ENCODE measurements at places on chromosomes 5 and 9.

DNA sequence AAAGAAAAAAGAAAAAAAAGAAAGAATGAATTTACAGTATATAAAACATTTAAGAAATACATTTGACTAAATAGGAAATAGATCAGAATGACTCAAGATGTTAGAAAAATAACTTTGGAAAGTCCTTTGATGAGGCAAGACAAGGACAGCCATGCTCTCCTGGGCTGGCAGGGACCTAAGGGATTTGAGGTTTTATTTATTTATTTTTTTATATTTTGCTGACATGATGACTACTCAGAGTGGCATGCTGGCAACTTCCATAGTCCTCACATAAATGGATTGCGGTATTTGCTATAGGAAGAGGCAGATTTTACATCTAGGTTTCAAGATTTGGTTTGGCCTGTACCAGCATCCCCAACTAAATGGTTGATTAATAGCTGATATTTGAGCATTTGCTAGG is 17.7 kb downstream of the SLC28A3 start:
- DNase-seq, result no peak

- no peak for DNase-seq
These were observed 49.5 kb downstream of the AGXT2 start for GRCh38 chr5:34998058-34998789.

DNA sequence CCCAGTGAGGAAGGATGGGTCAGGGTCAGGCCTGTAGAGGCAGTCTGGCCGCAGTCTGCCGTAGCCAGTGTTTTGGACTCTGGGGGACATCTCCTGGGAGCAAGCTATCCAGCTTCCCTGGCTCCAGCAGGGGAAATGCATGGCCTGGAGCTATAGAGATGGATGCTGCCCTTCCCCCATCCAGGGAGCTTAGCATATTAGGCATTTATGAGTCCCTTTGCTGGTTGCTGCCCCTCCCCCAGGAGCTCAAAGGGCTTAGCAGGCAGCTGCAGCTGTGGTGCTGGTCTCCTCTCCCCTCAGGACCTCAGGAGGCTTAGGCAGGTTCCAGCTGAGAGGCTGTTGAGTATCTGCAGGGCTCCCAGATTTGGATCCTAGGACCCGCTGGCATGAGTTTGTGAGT is 1158.7 kb downstream of the DTWD2 start:
- no peak for DNase-seq

GRCh38 chr5:78760366-78760765 is 111.8 kb upstream of the LHFPL2 start:
- no peak for DNase-seq

- DNase-seq, result peak; percentile 49
These were observed 36.9 kb downstream of the ANKRD33B start for GRCh38 chr5:10600626-10601245.

DNA sequence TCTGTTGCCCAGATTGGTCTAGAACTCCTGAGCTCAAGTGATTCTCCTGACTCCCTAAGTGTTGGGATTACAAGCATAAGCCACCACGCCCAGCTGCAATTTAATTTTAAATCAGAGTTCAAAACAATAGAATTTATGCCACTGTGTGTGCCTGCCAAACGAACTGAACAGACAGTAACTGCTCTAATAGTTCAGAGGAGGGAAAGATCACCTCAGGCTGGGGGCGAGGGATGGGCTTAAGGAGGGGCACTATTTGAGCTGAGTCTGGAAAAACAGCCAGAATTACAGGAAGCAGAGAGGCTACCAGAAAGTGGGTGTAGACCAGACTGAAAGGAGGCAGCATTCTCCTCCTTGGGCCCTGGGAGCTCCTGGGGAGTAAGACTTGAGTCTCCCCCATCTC is 12.2 kb downstream of the NOL6 start:
- no peak for DNase-seq

GRCh38 chr9:27659001-27659400 is 85.7 kb upstream of the C9orf72 start:
- no peak for DNase-seq

DNA sequence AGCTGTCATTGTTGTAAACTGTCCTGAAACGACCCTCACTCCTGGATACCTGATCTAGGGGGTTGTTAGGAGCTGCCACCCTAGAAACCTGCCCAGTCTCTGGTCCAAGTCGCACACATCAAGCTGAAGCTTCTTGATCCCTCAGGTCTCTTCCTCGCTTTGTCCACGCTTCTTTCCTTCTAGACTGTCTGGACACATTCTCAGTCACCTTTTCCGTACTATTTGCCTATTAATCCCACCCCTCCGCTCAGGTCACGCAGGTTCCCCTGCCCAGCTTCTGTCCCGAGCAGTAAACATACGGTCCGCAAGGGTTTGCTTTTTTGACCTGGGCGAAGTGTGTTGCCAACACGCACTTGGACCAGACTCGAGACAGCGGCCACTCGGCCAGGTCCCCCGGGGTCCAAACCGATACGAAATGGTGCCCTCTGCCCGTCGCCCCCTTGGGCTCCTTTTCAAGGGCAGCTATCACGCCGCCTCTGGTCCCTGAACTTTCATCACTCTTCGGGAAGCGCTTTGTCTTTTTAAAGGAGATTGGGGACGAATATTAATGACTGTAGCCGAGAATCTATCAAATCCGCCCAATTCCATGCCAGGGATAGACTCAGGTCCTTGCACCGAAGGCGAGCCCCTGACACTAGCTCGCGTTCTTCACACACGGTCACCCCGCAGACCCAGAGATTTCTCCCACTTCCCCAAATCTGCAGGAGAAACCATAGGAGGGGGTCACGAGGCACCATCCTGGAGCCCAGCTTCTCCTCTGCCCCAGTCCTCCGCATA is 814 bp downstream of the PLCXD3 start:
- DNase-seq, result no peak

GRCh38 chr5:151056379-151057325 is 24.2 kb downstream of the TNIP1 start:
- DNase-seq, result no peak

DNA sequence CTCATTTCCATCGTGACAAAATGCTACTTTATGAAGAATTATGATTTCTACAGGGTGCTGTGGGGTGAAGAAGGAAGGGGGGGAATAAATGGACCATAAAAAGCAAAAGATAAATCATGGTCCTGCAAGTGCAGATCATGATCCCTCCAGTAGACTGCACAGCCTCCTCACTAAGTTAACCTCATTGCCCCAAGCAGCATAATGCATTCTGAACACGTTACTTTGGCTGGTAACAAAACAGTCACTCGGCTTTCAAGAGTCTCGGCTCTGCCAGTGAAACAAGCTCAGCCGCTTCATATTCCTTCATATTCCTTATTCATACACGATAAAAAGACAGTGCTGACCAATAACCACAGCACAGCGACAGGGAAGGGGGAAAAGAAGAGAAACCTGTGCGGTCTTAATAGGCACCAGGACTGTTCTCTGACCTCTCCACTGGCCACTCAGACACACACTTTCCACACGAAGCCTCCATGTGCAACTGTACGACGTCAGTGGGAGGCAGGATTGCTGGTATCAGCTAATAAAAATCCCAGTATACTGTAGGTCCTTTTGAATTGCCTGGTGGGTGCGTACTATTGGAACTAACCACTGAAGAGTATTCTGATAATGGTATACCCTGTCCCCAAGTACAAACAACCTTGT is 60.5 kb downstream of the ANKH start:
- no peak for DNase-seq

DNA sequence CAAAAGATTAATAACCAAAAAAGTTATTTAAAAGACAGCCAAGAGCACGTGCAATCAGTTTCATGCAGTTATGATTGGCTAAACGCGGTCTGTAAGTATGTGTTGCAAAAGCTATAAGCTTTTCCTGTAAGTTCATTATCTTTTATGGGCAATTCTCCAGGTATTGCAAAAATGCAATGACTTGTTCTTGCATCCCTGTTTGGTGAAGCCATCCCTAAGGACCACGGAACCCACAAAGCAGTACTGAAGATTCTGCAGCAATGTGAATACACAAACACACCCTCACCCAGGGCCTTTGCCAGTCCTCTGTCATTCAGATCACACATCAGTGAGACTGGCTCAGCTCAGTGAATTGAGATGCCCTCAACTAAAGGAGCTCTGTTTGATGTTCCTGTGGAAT is 11.4 kb downstream of the GCNT4 start:
- DNase-seq, result no peak

- DNase-seq, result no peak
These were observed 9.3 kb downstream of the SLC28A3 start for GRCh38 chr9:84331119-84331809.

GRCh38 chr5:125236981-125237380 is 490.5 kb upstream of the ZNF608 start:
- DNase-seq, result no peak

DNA sequence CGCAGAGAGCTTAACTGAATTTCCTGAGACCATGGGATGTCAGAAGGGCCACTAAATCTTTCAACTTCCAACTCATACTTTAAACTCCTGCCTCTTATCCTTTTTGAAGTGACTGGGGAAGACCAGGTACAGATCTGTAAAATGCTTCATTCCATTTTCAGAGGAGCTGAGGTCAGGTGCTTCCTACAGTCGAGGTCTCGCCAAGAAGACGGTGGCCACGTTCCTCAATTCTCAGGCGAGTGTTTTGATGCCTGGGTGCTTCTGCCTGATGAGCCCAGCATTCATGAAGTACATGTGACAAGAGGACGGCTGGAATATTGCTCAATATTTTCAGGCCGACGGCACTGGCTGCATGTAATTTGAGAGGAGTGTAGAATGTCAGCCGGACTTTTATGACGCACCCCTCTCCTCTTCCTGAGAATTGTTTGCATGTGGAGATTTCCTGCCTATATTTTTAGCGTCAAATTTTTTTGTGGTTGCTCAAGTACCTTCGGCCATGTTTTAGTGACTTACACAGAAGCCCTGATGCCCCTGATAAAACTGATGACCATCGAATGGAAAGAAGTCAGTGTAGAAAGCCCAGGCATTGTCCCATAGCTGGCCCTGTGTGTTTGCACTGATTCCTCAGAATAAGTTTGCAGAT is 38.8 kb upstream of the GLRX start:
- peak; percentile 49 for DNase-seq

- DNase-seq, result no peak
These were observed 30.9 kb downstream of the NR4A3 start for GRCh38 chr9:99852617-99853016.

DNA sequence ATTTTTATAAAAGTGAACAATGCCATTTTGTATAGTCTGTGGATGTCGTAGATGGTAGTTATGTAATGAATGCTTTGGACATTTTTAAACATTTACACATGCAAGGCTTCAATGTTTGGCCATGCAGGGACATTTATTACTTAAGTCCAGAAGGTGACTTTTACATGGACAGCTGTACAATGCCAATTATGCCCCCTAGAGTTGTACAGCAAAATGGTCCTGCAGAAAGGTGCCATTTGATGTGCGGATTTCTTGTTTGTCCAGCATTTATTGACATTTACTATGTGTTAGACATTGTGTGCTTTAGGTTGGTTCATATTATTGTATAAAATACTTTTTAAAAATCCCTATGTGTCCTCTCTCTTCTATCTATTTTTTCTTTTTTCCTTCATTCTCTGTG is 22.5 kb upstream of the COMMD10 start:
- no peak for DNase-seq

DNA sequence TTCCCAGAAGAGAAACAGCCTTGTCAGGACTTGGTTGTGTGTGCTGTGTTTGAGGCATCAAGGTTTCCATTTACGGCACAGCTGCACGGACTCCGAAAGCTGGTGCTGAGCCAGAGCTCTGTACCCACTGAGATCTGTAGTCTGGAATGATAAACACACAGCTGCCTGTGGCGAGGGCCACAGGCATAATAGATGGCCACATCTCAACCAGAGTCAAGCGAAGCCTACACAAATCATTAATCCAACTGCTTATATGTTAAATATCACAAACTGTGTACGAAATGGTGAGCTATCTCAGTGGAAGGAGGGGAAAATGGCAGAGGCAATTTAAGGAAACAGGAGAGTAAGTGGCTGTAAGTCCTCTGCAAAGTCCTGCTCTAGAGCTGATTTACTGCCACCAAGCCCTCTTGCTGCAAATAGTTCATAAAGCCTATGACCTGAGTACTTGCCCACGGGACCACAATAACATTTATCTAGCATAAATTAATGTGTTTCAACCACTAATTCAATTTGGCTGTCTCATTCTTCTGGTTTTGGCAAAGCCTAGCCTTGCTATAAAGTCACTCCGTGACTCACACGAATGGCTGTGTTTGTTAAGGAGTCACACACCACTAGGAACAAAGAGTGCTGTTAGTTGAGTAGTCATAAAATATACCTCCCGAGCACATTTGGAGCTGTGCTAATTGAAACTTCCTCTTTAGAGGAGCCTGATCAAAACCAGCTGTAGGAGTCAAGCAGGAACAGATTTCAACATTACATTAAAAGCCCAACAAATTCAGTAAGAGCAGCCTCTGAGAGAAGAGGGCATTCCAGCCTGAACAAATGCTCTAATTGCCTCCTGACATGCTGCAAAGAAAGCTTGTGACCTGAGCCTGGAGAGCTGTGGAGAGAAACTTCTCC is 738.6 kb upstream of the ZNF608 start:
- no peak for DNase-seq

DNA sequence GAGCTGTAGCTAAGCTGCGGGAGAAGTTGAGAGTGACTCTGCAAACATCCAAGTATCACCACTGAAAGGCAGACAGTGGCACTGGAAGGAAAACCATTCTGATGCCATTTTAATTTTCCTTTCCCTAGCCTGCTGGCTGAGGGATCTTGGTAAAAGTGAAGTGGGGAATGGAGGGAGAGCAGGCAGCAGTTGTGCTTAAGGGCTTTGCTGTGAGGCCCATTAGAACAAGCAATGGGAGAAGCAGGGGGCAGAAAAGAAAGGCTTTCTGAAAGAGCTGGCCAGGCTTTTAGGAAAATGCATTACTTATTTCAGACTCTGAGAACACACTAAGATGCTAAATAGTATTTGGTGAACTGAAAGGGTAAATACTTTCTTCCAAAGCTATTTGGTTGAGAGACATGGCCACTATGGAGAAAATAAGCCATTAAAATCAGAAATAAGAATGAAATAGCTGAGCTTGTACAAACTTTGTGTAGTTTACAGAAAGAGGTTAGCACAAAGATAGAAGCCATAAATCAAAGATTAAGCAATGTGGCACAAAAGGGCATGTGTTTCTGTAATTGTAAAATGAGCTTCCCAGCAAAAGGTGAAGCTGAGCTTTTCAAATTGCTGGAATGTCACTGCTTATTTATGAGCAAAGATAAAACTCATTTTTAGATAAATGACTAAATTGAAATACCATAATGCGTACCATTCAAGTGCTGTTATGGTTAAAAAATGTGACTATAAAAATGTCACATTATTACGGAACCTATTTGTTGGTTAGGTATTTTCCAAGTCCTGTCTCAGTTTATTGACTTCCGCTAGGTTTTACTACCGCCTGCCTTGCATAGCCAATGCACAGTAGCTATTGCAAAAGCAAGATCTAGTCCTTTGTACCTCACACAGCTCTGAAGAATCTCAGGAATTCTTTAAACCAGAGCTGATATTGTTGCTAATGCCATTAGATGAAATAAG is 20.8 kb downstream of the SNCAIP start:
- no peak for DNase-seq

GRCh38 chr9:93456504-93456903 is 3.1 kb upstream of the FAM120AOS start:
- DNase-seq, result no peak

DNA sequence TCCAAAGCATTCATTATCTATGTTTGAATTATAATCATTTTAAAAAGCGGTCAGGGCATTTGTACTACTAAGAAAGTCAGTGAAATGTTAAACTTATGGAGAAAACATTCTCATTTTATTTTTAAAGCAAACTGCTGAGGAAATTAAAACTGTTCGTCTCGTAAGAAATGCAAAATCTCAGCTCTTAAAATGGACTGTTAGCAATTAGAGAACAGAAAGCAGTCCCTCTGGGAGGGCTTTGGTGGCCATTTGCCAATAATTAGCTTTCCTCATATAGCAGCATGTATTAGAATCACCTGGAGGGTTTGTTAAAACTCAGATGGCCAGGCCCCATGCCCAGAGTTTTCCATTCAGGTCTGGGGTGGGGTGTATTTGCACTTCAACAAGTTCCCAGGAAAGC is 120.7 kb upstream of the RASEF start:
- DNase-seq, result no peak

All from activated CD4-positive, alpha-beta T cell treated with anti-CD3 and anti-CD28 coated beads for 48 hours (primary cell).